NCI-H2107 (cell line): ENCODE measurements at places on chromosomes 2 and 18.

DNA sequence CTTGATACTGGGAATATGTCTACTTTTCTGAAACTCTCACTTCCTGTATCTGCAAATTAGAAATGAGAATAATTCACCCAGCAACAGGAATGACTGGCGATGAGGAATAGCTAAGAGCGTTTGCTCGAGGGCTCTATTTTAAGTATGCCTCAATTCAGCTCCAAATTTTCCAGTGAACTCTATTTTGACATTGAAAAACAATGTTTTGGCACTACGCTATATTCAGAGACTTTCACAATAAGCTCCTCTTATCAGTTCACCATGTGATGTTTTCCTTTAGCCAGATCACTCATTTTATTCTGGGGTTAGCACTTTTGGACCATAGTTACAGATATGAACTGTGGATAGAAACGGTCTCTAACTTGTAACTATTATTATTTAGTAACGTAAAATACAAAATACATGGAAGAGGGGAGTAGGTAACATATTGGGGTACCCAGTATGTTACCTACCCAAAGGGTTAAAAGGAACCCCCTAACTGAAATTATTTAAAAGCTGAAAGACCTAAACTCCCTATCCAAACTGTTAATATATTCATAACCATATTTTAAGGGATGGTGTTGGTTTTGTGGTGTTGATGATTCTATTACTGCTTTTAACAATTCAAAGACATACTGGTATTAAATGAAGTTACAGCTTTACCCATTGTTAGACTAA, 28.1 kb downstream of the SLC40A1 start:
- no peak for DNase-seq

- DNase-seq: no peak
Measured at GRCh38 chr2:118791483-118791882, 56.0 kb downstream of the EN1 start.

DNA sequence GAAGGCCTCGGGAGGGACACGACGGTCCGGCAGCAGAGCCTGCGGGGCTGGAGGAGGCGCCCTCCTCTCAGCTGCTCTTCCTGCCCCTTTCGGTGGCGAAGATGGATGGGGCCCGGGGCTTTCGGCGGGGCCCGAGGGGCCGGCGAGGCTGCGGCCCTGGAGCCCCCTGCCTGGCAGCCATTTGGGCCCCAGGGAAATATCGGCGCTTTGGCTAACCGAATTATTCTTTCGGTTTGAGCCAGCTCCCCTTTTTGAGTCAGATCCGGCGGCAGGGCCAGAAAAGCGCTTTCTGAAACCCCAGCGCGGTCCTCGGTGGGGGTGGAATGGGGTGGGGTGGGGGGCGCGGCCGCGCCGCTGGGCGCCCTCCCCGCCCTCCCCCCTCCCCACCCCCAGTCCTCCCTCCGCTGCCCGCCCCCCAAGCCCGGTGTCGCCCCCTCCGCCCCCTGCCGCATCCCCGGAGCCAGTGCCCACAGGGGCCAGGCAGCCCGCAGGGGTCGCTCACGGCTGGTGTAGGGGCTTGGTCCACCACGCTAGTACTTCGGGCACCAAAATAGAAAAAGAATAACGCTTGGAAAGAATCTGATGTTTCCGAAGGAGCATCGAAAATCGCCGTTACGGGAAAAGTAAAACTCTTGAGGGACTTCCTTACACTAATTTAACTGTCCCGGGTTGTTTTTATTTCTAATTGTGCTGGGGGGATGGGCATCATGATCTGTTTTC, 9.1 kb upstream of the ARID5A start:
- DNase-seq: no peak

DNA sequence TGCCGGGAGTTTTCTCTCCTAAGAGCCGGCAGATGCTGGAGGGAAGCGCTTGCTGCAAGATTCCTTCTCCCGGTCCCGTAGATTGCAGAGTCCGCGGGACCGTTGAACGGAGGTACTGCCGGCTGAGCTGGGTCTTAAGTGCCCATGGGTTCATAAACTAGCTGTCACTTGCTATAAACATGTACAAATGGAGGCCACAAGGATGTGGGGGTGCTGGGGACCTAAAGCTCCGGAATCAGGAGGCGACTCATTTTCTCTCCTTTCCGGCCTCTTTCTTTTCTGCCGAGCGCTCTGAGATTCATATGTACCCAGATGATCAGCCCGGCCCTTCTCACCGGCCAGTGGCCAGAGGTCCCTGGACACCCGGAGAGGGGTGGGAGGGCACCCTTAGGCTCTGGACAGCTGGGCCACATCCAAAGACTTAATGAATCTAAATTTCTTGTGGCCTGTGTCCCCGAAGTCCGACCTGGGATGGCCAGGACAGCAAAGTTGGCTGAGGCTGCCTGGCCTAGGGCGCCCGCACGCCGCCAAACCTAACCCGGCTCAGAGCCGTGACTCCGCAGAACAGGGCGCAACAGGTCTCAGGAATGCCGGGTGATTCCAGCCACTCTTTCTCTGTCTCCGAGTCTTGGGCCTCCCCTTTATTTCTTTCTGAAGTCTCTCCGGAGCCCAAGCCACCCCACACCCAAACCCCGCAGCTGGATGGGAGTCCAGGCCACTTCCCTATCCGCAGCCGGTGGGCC, 2.4 kb upstream of the PAX3 start:
- no peak for DNase-seq

GRCh38 chr18:10893196-10893595, 256.2 kb downstream of the PIEZO2 start:
- no peak for DNase-seq
